ENCODE measurements at places on chromosomes 6 and 20.

DNA sequence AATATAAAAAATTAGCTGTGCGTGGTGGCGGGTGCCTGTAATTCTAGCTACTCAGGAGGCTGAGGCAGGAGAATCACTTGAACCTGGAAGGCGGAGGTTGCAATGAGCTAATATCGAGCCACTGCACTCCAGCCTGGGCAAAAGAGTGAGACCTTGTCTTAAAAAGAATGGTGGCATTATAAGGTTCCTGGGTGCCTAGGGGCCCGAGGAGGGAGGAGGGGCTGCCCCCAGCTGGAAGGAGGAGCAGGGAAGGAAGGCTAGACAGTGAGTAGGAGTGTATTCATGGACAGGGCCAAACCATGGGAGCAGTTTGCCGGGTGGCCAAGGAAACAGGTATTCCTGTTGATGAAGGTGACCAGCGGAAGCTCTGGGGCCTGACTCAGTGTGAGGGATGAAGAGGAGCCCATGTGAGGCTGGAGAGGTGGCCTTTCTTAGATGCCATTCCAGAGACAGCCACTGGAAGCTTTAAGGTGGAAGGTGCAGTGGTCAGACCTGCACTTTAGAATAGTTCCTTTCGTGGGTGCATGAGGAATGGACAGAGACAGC lies 24.2 kb downstream of the MANBAL start:
- no peak for DNase-seq

DNA sequence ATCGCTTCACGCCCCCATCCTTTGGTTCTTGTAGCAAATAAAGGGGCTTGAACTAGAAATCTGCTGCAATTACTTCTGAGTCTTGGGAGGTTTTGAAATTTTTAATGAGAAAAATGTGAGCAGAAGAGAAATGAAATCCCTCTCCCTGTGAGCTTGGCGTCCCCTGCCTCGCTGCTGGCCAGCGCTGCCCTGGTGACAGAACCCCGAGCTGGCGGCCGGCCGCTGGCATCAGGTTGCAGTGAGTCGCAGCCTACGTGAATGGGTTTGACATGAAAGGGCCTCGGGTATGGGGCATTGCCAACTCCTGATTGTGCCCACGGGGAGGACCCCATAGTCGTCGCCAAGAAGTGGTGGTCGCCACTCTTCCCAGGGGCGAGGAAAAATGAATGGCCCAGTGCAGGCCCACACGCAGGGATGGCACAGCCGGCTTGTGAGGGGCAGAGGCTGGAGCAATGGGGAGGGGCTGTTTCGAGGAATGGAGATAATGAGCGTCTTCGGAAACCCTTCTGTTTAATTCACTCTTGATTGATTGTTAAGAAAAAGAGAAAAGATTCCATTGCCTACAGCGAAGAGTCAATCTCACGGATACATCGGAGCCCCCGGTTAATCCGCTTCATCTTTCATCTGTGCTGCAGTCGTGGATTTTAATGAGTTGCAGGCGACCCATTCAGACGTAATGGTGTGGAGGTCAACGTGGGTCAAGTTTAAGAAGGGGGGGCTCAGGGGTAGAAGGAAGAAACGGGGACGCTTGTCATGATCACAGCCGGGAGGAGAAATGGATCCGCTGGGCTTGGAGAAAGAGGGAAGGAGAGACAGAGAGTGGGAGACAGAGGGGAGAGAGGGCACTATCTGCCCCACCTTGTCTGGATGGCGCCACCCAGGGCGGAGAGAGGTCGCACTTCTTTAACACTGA lies 380.1 kb downstream of the THBS2 start:
- no peak for DNase-seq

GRCh38 chr20:43901296-43901695 lies 13.4 kb upstream of the TOX2 start:
- no peak for DNase-seq

- no peak for DNase-seq
These were observed 67.3 kb upstream of the JAG1 start for GRCh38 chr20:10741060-10741459.

DNA sequence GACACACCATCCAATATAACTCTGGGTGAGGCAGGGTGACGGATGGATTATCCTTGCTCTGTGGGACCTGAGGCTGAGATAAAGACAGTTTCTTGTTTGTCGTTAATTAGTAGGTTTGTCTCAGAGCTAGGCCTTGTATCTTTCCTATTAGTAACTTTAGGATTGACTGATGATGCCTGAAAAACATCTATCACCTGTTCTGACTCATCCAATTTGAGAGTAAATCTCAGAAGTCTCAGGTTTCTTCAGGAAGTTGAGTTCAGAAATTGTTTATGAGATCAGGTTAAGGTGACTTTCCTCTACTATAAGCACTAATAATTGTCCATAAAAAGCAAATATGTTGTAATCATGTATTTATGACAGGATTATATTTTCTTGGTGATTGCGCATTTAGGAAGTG lies 129.5 kb upstream of the SUPT3H start:
- no peak for DNase-seq

DNA sequence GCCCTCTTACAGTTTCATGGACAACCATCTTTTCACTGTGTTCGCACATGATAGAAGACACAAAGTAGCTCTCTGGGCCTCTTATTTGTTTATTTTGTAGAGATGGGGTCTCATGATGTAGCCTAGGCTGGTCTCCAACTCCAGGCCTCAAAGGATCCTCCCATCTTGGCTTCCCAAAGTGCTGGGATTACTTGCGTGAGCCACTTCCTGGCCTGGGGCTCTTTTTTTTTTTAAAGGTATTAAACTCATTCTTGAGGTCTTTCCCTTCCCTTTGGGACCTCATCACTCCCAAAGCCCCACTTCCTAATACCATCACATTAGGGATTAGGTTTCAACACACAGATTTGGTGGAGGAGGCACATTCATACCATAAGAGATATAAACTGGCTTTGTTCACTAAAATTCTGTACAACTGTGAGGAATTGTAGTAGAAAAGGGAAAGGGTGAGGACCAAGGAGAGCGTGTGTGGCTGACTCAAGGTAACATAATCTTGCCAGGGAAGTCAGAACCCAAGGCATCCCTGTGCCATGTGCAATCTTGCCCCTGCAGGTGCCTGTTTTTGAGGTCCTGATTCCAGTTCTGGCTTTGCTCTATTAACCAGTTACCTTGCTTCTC lies 45.5 kb downstream of the EIF2S2 start:
- DNase-seq = no peak

DNA sequence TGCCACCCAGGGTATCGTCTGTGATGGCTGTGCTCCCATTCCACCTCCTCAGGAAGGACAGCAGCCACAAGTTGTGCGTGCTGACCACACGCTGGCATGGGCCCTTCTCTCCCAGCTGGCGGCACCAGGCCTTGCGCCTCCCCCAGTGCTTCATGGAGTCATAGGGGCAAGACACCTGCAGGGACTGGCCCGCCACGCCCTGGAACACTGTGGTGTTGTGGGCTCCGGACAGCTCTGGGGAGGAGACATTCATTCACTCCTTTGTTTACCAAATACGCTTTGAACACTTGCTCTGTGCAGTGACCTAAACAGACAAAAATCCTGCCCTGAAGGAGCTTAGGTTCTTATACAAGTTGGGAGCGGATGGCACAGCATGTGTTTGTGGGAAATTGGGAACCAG lies 1.5 kb downstream of the TREM2 start:
- DNase-seq = no peak

- DNase-seq = no peak
These were observed 94.9 kb downstream of the CEBPB start for GRCh38 chr20:50285376-50286173.

GRCh38 chr20:44518248-44518647 lies 3.6 kb downstream of the SERINC3 start:
- DNase-seq = no peak

GRCh38 chr20:37345339-37346235 lies at the start of gene SRC:
SRC (plus strand) TSS chr20:37346140; CDS start chr20:37384154, 38,014 bp downstream.
- peak; percentile 31 for DNase-seq

DNA sequence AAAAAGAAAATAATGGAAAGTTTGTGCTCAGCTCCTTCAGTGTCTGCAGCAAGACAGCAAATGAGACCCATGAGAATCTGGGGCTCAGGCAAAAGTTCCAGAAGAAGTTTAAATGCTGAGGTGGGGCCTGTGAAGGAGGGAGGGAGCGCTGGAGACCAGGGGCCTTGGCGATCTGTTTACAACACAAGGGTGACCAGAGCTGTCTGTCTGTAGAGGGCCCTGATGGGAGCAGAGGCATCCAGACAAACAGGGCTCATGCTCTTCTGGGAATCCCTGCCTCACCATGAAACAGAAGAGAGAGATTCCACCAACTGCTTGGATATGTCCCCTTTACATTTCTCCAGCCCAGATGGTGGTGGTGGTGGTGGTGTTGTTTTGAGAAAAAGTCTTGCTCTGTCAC lies 79.3 kb upstream of the SHLD1 start:
- no peak for DNase-seq

- DNase-seq = no peak
These were observed 74.7 kb upstream of the EPHA7 start for GRCh38 chr6:93494057-93494456.

DNA sequence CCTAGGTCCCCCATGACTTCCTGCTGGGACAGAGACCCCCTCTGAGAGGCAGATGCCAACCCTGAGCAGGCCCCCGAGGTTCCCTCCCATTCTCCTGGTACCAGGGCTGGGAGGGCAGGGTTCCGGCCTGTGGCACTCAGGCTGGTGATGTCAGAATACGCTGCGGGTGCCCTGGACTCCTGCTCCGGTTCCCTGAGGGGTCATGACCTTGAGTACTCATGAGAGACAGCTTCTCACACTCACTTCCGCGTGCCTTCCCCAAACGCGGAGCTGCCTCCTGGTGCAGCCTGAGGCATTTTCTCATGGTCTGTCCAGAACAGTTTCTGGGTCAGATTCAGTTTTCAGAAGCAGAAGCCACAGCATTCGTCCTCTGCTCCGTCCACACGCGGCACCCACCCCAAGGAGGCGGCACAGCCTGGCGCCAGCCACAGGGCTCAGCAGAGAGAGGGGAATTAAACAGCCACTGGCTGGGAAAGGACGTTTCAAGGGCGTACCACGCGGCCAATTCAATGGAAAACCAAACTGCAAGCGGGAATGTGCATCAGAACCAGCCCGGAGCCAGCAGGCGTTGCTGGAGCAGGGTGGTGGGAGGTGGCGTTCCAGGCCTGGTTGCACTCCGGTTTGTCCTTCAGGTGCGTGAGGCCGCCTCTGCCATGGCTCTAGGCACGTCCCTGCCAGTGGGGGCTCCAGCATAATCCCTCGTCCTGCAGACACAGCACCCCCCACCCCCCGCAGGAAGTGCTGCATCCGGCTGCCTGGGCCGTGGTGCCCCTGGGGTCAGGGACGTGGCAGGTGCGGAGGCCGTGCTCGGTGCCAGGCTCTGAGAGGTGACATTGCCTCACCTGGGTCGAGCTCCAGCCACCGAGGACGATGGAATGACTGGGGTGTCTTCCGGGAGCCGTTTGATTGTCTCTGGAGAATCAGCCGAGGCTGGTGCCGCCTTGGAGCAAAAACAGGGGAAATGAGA lies 58.3 kb upstream of the BHLHE23 start:
- no peak for DNase-seq

- no peak for DNase-seq
These were observed 47.2 kb upstream of the MLN start for GRCh38 chr6:33850869-33851541.

- no peak for DNase-seq
These were observed 77.0 kb downstream of the CDH4 start for GRCh38 chr20:61328911-61329558.

- peak; percentile 29 for DNase-seq
These were observed 17.0 kb downstream of the NFATC2 start for GRCh38 chr20:51525241-51526105.

- DNase-seq = no peak
These were observed 40.0 kb upstream of the TAF8 start for GRCh38 chr6:42010185-42010891.

DNA sequence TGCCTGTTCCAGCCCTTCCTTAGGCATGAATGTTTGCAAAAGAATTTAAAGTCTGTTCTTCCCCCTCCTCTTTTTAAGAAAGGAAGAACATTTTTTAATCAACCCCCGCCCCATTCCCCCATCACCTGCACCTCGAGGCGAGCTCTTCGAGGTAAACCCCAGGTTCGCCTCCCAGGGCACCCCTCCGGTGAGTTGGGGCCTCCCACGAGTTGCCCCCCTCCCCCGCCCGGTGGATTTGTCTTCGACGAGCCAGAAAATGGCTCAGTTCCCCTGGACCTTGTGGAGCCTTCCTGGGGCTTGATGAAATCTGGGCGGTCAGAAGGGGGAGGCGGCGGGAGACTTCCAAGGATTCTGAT lies 256 bp upstream of the OVOL2 start:
- DNase-seq = no peak

DNA sequence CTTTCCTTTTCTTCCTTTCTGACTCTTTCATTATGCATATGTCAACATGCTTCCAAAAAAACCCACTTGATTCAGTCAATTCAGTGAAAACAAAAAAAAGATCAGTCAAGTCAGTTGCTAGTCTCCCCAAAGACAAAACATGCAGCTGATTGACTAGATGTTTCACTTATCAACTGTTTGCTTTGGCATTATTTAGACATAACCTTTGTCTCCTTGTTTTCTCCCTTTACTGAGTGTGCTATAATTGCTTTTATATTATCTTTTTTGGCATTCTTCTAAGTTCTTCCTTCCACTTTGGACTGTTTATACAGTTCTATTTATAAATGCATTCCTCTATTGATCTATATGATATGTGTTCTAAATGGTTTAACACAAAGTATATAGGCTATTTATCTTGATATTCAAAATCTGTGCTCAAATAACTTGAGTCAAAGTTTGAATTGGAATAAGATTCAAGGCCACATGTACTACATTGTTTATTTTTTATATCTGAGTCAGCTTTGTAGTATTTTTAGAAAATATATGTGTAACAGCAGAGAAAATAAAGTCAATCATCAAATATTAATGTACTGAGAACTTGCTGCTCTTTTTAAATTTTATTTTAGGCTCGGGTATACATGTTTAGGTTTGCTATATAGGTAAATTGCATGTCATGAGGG lies 260.5 kb downstream of the CENPW start:
- no peak for DNase-seq

DNA sequence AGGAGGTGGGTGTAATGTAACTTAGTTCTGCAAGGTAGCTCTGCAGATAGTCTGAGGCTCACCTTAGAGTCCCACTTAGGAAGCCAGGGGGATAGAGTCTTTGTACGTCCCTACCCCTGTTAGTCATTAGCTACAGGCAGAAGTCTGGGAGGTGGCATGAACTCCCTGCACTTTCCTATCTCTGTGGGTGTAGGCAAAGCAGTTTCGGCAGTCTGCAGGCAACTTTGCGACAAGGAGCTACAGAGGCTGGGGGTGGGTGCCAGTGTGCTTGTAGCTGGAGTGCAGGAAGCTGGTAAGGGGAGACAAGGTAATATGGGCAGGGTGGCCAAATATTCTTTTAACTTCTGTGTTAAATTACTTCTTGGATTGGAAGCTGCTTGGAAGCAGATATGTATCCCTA lies 45.7 kb downstream of the NKAIN2 start:
- no peak for DNase-seq

- DNase-seq = no peak
These were observed 765.9 kb downstream of the BCKDHB start for GRCh38 chr6:80872199-80872950.

DNA sequence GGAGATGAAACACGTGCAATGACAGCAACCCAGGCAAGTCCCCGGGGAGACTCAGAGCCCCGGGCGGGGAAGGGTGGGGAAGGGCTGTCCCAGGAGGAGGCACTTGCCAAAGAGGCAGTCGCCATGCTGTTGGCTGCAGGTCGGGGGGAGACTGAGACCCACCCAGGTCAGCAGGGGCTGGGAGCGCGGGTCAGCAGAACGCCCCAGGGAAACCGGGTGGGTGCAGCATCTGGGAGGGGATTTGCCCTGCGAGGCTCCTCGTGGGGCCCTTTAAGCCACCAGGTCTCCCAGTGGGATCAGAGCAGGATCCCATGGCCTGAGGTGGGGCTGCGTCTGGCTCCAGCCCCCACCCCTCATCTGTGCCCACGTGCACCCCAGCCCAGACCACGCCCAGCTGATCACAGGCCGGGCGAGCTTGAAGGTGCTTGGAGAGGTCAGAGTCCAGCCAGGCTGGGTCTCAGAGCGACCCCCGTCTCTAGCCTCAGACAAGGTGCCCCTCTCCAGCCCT lies 65.5 kb downstream of the YTHDF1 start:
- no peak for DNase-seq
